ENCODE measurements at places on chromosomes 6 and 20.

- no peak for DNase-seq
Measured at GRCh38 chr6:104573350-104573749, 286.4 kb downstream of the HACE1 start.

DNA sequence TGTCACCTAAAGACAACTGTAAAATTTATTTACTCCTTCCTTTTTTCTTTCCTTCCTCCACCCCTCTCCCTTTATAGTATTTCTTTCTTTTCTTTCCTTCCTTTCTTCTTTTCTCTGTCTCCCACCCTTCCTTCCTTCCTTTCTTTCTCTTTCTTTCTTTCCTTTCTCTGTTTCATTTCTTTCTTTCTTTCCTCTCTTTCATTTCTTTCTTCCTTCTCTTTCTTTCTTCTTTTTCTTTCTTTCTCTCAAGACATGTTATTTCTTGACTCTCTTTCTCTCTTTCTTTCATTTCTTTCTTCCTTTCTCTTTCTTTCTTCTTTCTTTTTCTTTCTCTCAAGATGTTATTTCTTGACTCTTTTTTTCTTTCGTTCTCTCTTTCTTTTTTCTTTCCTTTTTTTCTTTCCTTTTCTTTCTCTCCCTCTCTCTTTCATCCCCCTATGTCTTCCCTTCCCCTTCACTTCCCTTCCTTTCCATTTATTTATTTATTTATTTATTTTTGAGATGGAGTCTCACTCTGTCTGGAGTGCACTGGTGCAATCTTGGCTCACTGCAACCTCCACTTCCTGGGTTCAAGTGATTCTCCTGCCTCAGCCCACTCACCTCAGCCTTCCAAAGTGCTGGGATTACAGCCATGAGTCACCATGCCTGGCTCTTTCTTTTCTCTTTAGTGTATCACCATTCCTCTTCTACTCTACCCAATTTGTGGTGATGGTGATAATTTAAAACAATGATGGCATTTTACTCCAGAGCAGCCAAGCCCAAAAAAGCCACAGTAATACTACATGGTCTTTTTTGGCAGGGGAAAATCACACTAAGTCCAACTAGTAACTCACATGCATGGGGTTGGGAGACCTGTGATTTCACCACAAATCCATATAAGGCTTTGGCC, 188.2 kb downstream of the ADGRG6 start:
- DNase-seq, result peak; percentile 53

GRCh38 chr20:3539311-3540107, 68.7 kb downstream of the ATRN start:
- DNase-seq, result no peak

- DNase-seq, result no peak
Measured at GRCh38 chr6:148463671-148464070, 121.0 kb downstream of the SASH1 start.

DNA sequence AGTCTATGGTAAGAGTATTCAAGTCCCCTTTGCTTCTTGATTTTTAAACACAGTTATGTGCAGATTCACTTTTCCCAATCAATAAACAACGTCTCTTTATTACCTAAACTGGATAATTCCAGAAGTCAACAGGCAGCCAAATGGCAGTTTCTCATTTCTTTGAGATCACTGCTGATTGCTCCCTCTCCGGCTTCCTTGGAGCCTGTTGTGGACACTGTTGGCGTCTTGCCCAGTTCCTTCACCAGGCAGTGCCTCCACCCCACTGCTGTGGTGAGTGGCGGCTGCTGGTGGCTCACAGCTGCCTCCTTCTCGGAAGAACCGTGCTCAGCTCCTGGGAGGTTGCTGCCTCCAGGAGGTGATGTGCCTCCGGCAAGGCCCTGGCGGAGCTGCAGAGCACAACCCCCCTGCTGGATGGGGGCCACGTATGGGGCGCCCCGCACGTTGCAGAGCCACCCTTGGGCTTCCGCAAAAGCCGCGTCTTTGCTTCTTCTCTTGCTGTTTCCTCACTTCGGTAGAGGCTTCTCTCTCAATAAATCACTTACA, 105.1 kb upstream of the CNKSR3 start:
- DNase-seq, result peak; percentile 63

GRCh38 chr6:18515767-18516166, 128.6 kb downstream of the RNF144B start:
- DNase-seq, result no peak

DNA sequence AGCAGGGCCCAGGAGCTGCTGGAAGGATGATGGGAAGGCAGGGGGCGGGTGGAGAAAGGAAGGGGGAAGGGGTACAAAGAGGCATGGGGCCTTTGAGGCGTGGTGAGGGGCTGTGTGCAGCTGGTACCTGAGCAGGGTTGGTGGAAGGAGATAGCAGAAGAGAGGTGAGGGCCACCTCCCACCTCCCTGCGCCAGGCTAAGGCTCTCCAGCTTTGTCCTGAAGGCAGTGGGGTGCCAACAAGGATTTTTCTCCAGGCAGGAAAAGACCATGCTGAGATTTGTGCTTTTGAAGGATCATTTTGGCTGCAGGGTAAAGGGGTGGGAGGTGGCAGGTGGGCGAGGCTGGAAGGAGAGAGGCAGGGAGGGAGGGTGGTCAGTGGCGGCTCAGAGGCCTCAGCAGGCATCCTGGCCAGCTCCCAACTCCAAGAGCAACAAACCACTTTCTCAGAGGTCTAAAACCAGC, 40.8 kb downstream of the NOL4L start:
- no peak for DNase-seq

DNA sequence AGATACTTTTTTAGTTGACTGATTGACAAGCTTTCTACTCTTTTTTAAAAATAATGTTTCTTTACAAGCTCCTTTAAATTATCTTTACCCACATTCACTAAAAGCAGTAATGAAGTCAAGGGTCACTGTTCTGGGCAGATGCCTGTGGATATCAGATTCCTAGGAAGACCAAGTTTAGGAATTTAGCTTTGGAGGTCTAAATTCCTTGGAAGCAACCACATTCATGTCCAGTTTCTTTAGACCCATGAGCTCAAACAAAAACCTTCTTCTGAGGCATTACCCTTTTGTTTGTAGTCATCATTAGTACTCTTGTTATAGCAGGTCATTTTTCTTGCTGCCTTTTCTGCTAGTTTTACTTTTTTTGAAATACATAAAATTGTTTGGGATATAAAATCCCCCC, 462.9 kb upstream of the JAG1 start:
- DNase-seq, result no peak

DNA sequence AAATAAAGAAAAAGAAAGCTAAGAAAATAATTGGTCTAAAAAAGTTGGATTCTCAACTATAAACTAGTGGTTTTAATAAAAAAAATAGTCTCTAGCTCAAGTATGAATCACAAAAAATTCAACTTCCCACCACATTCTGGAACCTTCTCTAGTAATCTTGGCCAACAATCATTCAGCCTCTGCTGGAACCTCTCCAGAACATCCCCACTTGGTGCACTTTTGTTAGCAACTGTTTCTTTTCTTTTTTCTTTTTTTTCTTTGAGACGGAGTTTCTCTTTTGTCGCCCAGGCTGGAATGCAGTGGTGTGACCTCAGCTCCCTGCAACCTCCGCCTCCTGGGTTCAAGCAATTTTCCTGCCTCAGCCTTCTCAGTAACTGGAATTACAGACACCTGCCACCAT, 35.7 kb downstream of the TXLNB start:
- peak; percentile 91 for DNase-seq

DNA sequence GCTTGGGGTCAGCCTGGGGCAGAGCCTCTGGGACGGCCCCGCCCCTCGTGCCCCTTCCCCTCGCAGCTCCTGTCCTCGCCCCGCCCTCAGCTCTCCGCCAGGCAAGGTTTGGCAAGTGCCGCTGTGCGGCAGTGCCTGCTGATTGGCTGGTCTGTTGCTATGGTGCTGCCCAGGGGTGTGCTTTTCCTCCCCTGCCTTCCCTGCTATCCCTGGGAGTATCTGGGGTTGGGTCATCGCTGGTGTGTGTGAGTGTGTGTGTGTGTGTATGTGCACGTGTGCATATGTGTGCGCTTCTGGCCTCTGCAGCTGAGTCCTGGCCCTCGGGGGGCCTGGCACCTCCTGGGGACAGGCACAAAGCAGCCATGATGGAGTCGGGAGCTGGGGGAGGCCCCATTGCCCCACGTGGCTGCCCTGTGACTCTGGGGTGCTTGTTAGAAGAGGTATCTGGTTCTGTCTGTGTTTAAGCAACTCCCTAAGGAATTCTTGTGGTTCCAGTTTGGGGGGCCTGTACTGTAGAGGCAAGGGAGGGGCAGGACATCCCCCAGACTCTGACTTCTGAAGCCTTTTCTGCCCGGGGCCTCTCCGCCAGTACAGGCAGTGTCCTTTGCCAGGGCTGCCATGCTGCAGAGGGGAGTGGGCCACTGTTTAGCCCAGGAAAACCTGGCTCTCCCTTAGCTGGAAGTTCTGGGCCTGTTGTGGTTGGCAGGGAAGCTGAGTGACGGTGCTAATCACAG, 6.9 kb downstream of the RTEL1 start:
- DNase-seq, result no peak

DNA sequence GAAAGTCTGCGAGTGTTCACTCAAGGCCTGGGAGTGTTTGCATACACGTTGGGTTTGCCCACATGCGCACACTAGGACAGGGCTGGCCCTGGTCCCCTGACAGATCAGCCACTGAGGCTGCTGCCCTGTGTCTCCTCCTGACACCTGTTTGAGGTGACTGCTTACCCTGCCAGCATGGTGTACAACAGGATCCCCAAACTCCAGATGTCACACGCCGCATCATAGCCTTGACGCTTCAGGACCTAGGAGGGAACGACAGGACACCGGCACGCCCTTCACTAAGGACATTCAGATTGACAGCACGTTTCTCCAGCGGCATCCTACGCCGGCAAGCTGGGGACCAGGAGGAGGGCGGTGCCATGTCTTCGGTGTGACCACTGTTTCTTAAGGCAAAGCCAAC, 37.0 kb upstream of the MPC1 start:
- no peak for DNase-seq

GRCh38 chr6:39166912-39167290, 51.9 kb upstream of the SAYSD1 start:
- no peak for DNase-seq

GRCh38 chr6:3813150-3813780, 35.9 kb upstream of the FAM50B start:
- DNase-seq, result no peak

GRCh38 chr6:110528101-110528929, 51.9 kb upstream of the SLC22A16 start:
- DNase-seq, result peak; percentile 68

DNA sequence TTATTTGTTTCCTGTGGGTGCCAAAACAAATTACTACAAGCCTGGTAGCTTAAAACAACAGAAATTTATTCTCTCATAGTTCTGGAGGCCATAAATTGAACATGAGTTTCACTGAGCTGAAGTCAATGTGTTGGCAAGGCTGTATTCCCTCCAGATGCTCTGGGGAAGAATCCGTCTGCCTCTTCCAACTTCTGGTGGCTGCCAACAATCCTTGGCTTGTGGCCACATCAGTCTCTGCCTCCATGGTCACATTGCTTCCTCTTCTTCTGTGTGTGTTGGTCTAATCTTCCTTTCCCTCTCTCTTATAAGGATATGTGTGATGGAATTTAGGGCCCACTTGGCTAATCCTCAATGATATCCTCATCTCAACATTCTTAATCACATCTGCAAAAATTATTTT, 92.8 kb upstream of the EPB41L1 start:
- peak; percentile 10 for DNase-seq

DNA sequence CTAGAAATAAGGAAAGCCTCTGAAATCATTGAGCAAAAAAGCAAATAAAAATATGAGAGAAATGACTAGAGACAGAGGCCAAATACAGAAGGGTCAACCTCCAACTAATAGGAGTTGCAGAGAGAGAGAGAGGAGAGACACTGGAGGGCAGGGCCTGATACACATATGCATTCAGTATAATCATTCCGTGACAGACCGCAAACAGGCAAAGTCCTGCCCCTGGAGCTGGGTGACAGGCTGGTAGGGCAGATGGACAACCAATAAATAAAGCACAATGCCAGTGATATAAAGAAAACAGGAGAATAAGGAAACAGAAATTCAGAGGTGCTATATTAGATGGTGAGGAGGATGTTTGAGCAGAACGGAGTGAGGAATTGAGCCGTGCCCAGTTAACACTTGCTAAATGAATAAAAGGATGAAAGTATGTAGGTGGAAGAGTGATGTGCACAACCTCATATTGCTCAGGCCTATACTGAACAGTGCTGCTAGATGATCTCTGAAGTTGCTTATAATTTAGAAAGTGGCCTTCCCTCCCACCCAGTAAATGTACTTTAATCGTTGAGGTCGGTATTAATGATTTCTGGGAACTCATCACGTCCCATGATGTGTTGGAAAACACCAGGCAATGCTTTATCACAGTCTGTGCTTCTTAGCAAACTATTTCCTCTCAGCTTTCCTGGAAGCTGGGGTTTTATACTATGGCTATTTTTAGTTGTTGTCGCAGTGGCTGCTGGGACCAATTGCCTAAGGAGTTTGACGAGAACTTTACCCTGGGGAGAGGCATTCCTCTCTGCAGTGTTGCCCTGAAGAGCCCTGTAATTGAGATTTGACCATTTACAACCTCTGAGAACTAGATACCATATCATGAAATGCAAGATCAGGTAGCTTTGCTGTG, 37.6 kb upstream of the CLIC5 start:
- DNase-seq, result peak; percentile 31

DNA sequence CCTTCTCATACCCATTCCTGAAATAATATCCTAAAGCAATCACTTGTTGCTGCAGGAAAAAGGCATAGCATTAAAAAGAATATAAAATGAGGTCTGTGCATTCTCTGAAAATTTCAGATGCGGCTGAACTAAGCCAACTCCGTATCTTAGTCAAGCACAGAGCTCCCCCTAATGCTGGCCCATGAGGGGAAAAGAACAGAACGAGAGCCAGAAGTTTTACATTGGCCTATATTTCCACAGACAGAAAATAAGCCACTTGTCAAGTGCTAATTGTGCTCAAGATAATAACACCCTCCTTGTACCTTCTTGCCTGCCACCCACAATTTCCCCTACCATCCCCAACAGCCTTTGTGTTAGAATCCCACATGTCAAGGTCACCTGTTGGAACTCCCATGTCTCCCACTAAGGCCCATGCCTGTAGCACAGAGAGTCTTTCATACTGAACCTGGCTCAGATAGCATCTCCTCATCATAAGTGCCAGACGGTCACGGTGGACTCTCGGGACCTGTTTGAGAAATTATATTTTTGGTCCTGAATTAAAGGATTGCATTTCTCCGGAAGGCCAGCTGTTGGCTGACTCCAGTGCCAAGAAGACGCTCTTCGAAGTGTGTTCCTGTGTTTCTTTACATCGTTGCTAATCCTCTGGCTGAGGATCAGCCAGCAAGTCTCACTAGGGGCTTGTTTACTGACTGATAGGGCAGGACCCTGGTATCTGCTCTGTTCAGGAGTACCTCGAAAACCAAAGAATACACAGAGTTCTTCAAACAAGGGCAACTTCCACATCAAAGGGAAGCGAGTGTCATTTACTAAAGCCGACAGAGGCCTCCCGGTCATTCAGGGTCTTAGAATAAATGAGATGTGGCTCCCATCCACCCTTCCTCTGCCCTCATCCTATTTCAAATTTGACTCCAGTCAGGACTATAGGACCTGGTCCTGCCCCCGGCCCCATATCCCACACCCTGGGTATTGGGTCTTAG, 183.4 kb upstream of the FBXL4 start:
- no peak for DNase-seq

- DNase-seq, result no peak
Measured at GRCh38 chr6:166708460-166708859, 81.4 kb upstream of the RPS6KA2 start.

- no peak for DNase-seq
Measured at GRCh38 chr6:108675226-108676200, 114.8 kb downstream of the FOXO3 start.

Measured in stromal cell of bone marrow (primary cell).